ENCODE measurements at places on chromosomes 2 and 18.

GRCh38 chr2:238848691-238848975 is 748 bp downstream of the TWIST2 start:
- DNase-seq, result no peak

- no peak for DNase-seq
These were observed 15.4 kb upstream of the MATN3 start for GRCh38 chr2:20027705-20028434.

GRCh38 chr2:232927032-232927792 is 57.1 kb downstream of the SNORC start:
- DNase-seq, result no peak

DNA sequence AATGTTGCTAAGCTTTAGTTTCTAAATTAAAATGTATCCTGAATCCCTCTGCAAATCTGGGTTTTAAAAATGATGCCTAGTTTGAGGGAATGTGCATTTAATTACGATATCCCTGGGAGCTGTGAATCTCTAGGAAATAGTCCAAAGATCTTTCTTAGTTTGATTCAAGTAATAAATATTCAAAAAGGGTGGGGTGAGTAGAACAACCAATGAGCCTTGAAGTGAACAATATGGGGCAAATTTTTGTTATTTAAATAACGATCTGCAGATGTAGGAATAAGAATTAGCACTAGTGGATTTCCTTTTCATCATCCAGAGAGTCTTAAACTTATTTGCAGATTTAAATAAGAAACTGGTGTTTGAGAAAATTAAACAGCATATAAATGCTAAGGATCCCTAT is 106.3 kb downstream of the ACVR1 start:
- no peak for DNase-seq

DNA sequence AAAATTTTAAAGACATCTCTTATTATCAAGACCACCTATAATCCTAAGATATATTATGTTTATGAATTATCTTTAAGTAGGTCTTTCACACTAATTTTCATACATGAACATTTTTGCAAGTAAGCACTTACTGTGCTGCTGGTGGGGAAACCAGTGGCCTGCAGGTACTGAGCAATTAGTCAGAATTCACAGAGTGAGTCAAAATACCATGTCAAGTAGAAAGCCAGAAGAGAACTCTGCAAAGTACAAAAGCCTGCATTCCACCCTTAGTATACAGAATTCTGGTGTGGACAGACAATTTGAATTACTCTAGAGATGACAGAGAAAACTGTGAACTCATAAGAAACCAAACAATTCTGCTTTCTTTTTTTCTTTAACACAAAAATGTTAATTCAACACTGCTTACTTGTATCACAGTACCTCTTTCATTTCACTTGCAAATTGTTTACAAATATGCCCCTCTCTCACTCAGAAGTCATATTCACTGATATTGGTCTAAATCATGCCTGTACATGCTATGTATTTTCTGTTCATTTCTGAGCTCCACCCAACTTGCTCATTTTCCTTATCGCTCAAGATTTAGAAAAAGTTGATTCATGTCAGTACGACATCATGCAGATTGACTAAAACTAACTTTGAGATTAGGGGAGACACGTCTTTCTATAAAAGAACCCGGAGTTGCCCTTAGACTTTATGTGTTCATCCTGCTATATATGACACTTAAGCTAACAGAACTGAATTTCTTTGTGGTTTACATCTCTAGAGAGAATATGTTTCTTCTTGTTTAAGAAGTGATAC is 182.9 kb downstream of the IKZF2 start:
- no peak for DNase-seq

DNA sequence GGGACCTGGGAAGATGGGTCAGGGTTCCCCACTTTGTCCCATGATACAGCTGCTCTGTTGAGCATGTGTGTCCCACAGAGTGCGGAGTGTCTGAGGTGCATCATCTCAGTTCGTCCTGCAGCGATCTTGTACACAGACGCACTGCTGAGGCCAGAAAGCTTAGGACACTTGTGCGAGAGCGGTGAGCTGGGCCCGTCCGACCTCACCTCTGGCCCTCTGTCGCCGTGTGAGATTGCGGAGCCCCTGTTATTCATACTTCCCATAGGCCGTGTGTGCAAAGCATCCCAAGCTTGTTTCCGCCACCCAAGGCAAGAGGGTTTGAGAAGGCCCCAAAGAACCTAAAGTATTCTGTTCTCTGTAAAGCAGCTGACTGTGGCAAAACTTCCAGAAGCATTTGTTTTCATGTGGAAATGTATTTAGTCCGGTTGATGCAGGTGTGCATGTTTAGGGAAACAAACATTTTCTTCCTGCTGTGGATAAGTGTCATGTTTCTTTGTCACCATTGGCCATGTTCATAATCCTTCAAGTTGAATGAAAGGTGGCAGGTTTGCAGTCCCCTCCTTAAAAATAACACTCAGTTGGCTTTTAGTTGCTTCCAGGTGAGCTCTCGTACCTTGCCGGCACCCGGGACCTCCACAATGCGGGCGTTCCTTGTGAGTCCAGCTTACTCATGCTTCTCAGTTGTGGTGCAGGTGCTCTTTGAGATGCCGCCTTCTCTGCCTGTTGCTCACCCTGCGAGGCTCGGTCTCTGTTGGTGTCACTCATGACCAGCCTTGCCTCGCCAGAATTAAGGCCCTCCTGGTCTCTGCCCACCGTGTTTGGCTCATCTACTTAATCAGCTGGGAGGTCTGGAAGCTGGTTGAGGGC is 5.3 kb downstream of the AGAP1 start:
- DNase-seq, result no peak
